SK-N-MC (cell line): ENCODE measurements at places on chromosomes 16 and 17.

- no peak for DNase-seq
Observed at GRCh38 chr16:47448830-47449575, 11.9 kb downstream of the ITFG1 start.

GRCh38 chr17:64073771-64074703 is 53.6 kb upstream of the ICAM2 start:
- DNase-seq: no peak

DNA sequence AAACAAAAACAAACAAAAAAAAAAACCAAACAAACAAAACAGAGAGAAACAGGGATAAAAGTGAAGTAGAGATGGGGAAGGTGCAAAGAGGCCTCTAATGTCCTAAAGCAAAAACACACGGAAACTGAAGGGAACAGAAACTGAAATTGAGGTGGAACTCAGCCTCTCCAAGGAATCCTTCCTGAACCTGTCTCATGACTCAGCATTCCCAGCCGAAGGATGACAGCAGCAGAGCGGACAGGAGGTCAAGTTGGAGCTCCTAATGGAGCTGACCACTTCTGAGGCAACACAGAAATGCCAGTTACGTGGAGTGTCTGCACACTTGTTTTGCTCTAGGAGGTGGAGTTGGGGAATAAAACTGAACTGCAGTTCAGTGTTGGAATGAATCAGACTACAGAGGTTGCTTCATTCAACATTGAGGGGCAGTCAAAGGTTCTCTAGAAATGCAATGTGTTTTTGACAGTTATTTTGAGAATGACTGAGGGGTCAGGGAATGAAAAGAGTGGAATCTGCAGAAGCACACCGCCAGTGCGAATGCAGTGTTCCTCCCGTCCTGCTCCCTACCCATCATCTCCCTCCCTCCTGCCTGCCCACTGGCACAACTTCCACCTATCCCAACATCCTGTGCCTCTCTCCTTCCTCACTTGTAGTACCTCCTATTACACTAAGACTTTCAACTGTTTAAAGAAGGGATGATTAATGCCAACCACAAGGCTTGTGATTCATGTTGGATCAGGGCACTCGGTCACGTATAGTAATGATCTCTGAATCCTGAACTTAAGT is 6.3 kb downstream of the UBE2O start:
- no peak for DNase-seq

DNA sequence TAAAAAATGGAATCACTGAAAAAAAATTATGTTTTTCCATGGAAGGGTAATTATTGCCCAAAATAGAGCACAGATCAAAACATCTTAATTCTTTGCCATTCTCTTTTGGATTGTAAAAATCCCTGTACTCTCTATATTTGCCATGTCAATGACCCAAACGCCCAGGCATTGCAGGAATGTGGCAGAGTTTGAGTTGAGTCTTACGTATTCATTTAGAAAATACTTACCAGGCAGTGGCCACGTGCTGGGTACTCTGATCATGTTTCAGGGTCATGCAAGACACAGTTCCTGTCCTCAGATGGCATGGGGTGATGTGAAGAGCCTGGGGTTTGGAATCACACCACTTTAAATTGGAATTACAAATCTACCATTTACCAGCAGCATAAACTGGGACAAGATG is 267.7 kb downstream of the ABCC12 start:
- no peak for DNase-seq

GRCh38 chr16:83989300-83989699 is 21.3 kb downstream of the NECAB2 start:
- no peak for DNase-seq

- no peak for DNase-seq
Observed at GRCh38 chr17:81499601-81499970, 13.0 kb downstream of the ACTG1 start.

GRCh38 chr17:59456428-59456827 is 109.0 kb upstream of the DHX40 start:
- no peak for DNase-seq

DNA sequence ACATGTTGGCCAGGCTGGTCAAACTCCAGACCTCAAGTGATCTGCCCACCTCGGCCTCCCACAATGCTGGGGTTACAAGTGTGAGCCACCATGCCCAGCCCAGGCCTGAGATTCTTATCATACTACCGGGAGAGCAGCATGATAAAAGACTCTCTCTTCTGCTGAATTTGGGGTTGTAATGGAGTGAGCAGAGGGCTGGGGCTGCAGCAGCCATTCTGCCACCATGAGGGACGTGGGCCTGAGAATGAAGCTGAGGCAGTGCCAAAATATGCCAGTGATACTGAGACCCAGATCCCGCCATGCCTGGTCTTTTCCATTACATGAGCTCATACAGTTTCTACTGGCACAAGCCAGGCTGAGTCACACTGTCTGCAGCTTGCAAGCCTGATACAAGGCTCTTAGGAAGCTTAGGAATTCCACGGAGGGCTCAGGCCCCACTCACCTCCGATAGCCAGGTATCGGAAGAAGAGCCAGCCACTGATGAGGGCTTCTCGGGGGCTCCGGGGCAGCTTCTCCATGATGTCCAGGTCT is 19.6 kb upstream of the P2RX1 start:
- no peak for DNase-seq

GRCh38 chr17:36127199-36127893 is 23.7 kb downstream of the CCL4 start:
- no peak for DNase-seq

GRCh38 chr17:58968426-58969061 is 138.1 kb downstream of the TRIM37 start:
- no peak for DNase-seq

GRCh38 chr17:13765701-13766100 is 164.0 kb upstream of the HS3ST3A1 start:
- DNase-seq: no peak

DNA sequence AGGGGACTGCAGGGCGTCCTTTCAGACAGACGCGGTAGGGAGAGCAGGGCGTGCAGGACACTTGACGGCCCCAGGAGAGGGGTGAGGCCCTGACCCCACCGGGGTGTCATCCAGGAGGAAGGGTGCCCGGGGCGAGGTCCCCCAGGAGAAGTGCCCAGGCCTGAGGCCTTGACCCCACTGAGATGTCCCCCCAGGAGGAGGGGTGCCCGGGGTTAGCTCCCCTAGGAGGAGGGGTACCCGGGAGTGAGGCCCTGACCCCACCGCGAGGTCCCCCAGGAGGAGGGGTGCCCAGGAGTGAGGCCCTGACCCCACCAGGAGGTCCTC is 27.2 kb upstream of the METRNL start:
- no peak for DNase-seq
